Pericardium fibroblast (primary cell): ENCODE measurements at places on chromosomes 2 and 18. TPM values are rescaled to one million over a fixed set of nuclear protein-coding genes. Genes with fewer than 3 reads are reported as not detected.

CRYBA2 gene
- not detected in 2 replicates for total RNA-seq

CD8B2 gene
- not detected in 2 replicates for total RNA-seq

ADI1 gene
- 79.2 and 93.4 TPM in 2 replicates for total RNA-seq

WDFY1 gene
- 34.0 and 63.5 TPM in 2 replicates for total RNA-seq

C2orf80 gene
- total RNA-seq = not detected in 2 replicates

PRKCE gene
- total RNA-seq = 5.7 and 6.8 TPM in 2 replicates

VWA3B gene
- not detected in 2 replicates for total RNA-seq

ACMSD gene
- not detected in 2 replicates for total RNA-seq

ICOS gene
- total RNA-seq = not detected in 2 replicates

CIDEA gene
- total RNA-seq = not detected in 2 replicates

MCFD2 gene
- total RNA-seq = 93.4 and 114 TPM in 2 replicates

PLEKHB2 gene
- 26.0 and 46.6 TPM in 2 replicates for total RNA-seq

RAPH1 gene
- 19.4 and 42.2 TPM in 2 replicates for total RNA-seq

ALLC gene
- total RNA-seq = not detected in 2 replicates

CHMP1B gene
- 28.0 and 29.2 TPM in 2 replicates for total RNA-seq

HDLBP gene
- 520 and 711 TPM in 2 replicates for total RNA-seq

POLE4 gene
- total RNA-seq = 28.7 and 63.0 TPM in 2 replicates

ICA1L gene
- total RNA-seq = 1.3 and 6.7 TPM in 2 replicates

QPCT gene
- 2.8 and 9.0 TPM in 2 replicates for total RNA-seq

FHL2 gene
- 78.6 and 123 TPM in 2 replicates for total RNA-seq

PLEK gene
- total RNA-seq = not detected in 2 replicates

MAL gene
- not detected in 2 replicates for total RNA-seq

CFC1B gene
- not detected in 2 replicates for total RNA-seq

GCKR gene
- total RNA-seq = 0.12 TPM in 1 of 2 replicates, not detected in the other

LYPD6 gene
- total RNA-seq = 0.51 and 2.7 TPM in 2 replicates

ANO7 gene
- 0.51 and 0.70 TPM in 2 replicates for total RNA-seq

ACADL gene
- 0.09 TPM in 1 of 2 replicates, not detected in the other for total RNA-seq

UXS1 gene
- total RNA-seq = 20.0 and 29.6 TPM in 2 replicates

TACR1 gene
- total RNA-seq = under 0.01 and 0.82 TPM in 2 replicates

DSG4 gene
- total RNA-seq = not detected in 2 replicates

GRB14 gene
- 1.4 and 2.3 TPM in 2 replicates for total RNA-seq

NCKAP5 gene
- total RNA-seq = 0.09 and 0.12 TPM in 2 replicates

GPAT2 gene
- 1.3 and 3.7 TPM in 2 replicates for total RNA-seq

PDE1A gene
- total RNA-seq = 20.9 and 90.7 TPM in 2 replicates

ALPP gene
- not detected in 2 replicates for total RNA-seq
